ENCODE measurements at places on chromosomes 2 and 18. TPM values are rescaled to one million over a fixed set of nuclear protein-coding genes. Genes with fewer than 3 reads are reported as not detected.

The DOK6 gene
- 20.2 TPM for polyA plus RNA-seq

The CFAP65 gene
- 0.40 TPM for polyA plus RNA-seq

DNA sequence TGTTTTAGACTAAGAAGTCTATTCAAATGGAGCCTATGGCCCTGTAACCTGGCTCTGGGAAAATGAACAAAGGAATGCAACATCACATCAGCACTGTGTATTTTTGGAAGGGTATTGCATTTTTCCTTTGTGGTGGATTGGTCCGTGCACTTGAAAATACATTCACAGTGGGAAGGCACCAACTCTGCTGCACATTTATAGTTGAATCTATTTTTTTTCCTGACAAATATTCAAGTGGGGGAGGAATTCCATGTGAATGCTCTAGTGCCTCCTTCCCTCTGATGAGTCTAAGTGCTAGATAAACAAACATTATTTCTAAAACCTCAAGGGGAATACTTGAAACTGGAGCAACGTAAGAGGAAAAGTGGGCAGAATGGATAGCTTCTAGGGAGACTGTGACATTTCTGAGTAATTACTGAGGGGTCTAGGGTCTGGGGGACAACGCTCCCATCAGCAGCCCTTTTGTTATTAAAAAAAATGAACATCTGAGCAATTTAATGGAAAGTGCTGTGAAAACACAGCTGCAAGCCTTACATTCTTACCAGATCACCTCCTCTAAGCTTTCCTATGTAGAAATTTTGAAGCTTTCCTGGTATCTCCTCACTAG lies 208.2 kb downstream of the SLC8A1 start:
- DNase-seq, result no peak

The IDH1 gene
- 114 TPM for polyA plus RNA-seq

The GAL3ST2 gene
- 0.22 TPM for polyA plus RNA-seq

- no peak for DNase-seq
Measured at GRCh38 chr2:166609183-166609959, 115.3 kb upstream of the SCN7A start.

- no peak for DNase-seq
Measured at GRCh38 chr2:203918839-203919238, 17.7 kb upstream of the ICOS start.

The PCARE gene
- polyA plus RNA-seq, result 0.43 TPM

The CD302 gene
- 13.4 TPM for polyA plus RNA-seq

DNA sequence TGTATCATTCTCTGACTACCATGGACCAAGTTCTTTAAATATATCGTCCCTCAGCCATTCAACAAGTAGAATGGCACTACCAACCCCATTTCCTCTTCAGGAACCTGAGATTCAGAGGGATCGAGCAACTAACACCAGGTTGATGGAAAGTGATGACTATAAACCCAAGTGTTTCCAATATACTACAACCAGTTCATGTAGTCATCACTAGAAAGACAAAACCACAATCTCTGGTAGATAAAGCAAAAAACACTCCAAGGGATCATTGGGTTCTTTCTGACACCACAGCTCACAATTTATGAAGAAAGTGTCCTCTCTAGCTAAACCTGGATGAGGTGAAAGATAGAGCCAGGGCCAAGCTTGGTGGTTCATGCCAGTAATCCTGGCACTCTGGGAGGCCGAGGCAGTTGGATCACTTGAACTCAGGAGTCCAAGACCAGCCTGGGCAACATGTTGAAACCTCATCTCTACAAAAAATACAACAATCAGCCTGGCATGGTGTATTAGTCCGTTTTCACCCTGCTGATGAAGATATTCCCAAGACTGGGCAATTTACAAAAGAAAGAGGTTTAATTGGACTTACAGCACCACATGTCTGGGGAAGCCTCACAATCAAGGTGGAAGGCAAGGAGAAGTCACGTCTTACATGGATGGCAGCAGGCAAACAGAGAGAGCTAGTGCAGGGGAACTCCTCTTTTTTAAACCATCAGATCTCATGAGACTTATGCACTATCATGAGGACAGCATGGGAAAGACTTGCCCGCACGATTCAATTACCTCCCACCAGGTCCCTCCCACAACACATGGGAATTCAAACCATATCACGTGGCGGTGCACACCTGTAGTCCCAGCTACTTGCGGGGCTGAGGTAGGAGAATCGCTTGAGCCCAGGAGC lies 2.2 kb downstream of the CD226 start:
- no peak for DNase-seq

DNA sequence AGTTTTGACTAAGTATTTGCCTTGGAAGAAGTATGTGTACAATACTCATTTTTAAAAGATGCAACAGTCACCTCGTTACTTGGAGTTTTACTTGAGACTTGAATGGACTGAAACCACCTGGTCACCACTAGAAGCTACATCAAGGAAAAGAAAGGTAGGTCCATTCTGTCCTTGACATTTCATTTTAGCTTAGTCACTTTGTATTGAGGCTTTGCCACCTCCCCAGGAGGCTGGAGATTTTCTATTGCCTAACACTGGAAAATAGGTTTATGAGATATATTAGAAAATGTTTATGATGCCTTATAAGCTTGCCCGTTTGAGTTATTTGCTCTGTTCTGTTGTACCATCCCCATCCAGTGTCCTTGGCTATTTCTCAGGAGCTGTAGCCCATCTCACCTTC lies 107.9 kb upstream of the ETAA1 start:
- no peak for DNase-seq

- no peak for DNase-seq
Measured at GRCh38 chr2:101047075-101047766, 45.1 kb downstream of the RPL31 start.

GRCh38 chr2:62705859-62706720 lies 577 bp downstream of the EHBP1 start:
- peak; percentile 45 for DNase-seq

The CFAP53 gene
- polyA plus RNA-seq, result 4.0 TPM
